Stimulated activated CD8-positive, alpha-beta memory T cell treated with anti-CD3 and anti-CD28 coated beads, Interleukin-15, amount 100 ng/mL, for 24 hours (primary cell): ENCODE measurements at places on chromosomes 1 and 21.

- no peak for DNase-seq
Observed at GRCh38 chr1:221655766-221656305, 86.1 kb downstream of the DUSP10 start.

DNA sequence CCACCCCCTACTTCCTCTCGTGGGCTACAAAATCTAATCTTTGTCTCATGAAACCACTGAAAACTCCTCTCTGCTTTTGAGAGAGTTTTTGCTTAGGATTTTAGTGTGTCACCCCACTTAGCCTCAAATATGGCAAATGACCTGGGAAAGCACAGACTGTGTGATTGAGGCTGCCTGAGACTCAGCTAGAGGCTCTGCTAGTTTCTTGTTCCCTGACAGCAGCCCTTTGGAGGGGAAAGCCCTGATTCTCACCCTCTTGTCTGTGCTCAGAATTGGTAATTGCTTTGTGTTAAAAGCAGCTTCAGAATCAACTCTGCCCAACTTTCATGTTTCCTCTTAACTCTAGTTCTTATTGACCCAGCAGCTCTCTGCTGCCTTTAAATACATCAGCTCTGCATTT, 85.6 kb upstream of the ZP4 start:
- DNase-seq = no peak

DNA sequence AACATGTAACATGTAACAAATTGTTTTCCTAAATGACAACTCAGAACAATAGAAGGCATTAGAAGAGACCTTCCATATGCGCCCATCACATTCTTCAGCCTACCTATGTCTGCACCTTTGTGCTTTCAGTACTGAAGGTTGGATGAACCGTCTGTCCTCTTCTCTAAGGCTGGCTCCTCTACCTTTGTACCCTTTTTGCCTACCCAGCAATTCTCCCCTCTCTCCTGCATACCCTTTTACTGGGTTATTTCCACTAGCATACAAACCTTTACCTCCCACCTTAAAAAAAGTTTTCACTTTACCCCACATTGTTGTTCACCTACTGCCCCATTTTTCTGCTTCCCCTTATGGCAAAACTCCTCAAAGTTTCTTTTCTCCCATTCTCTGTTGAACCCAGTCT, 5.2 kb downstream of the PIGV start:
- no peak for DNase-seq

- DNase-seq = no peak
Observed at GRCh38 chr1:225378880-225379279, 49.0 kb downstream of the LBR start.

DNA sequence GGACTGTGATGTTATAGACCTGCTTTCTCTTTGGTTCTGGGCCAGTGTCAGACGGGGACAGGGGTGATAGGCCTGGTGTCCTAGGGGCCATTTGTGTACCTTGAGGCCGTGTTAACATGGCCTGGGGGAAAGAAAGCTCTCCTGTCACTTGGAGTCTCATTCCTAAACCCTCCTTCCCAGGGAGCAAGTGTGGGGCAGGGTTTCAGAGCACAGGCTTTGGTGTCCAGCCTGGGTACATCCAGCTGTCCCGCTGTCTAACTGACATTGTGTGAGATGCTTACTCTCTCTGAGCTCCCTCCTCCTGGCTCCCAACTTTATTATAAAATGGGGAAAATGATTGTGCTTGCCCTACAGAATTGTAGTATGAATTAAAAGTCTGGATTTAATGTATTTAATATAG, 32.6 kb upstream of the EPHA8 start:
- no peak for DNase-seq

GRCh38 chr1:9561429-9561828, 22.2 kb downstream of the SLC25A33 start:
- DNase-seq = no peak
